Mesenteric fat pad (tissue), 1 donor: ENCODE measurements at places on chromosomes 3 and 15.

- DNase-seq, result peak; percentile 92
Observed at GRCh38 chr3:61560517-61561373, 626 bp upstream of the PTPRG start.

GRCh38 chr3:165644331-165644730, 192.9 kb downstream of the BCHE start:
- no peak for DNase-seq

GRCh38 chr3:24533561-24534193, 39.0 kb upstream of the THRB start:
- DNase-seq, result no peak

DNA sequence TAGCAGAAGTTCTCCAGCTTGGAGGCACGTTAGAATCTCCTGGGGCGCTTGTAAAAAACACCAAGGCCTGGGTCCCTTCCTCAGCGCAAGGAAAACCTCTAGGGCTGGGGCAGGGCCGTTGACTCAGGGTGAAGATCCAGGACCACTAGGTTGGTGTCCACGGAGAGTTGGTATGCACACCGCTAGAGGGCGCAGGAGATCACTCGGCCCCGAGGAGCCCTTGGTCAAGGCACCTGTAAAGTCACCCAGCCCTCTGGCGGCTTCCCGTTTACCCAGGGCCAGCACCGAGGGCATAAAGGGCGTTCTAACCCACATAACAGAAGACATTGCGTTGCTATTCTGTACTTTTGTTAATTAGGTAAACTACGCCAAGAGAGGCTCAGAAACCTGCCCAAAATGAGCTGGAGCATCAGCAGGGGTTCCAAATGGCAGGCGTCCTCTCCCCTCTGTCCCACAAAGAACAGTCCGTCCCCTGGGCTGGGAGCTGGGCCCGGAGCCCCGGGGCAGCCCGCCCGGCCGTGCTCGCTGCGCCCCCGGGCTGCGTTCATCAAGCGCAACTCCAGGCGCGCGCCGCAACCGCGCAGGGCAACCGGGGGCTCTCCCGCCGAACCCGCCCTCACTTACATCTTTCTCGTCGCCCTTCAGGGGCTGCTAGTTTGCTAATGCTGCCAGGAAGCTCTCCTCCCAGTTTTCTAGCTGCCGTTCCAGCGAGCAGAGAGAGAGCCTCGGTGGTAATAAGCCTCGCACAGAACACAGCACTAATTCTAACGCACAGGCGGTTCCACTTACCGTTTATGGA, 332.1 kb downstream of the ARRDC4 start:
- no peak for DNase-seq

DNA sequence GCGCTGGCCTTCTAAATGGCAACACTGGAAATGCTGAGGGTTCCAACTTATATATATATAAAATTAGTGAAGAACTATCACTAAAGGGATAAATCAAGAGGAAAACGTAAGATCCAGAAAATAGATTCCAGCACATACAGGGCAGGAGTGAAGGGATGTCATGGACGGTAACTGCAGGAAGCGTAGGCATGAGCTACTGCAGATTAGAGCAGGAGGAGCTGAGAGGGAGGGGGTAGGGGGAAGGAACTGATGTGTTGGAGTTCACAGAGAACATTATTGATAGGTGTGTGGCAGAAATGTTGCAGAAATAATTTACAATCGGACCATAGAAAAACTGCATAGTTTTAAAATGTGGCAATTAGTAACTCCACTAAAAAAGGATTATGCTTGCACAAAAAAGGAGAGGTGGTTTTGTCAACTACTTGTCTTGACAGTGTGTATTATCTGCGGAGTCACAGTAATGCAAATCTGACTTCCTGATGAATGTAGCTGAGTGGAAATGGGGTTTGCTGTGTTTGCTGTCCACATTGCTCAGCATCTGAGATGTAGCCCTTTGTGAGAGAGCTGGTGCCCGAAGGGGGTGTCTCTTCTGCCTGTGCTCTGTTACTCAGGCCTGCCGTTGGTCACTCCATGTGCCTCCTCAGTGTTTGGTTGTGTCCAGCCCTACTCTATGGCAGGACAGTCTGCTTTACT, 61.2 kb downstream of the PAK2 start:
- DNase-seq, result no peak

DNA sequence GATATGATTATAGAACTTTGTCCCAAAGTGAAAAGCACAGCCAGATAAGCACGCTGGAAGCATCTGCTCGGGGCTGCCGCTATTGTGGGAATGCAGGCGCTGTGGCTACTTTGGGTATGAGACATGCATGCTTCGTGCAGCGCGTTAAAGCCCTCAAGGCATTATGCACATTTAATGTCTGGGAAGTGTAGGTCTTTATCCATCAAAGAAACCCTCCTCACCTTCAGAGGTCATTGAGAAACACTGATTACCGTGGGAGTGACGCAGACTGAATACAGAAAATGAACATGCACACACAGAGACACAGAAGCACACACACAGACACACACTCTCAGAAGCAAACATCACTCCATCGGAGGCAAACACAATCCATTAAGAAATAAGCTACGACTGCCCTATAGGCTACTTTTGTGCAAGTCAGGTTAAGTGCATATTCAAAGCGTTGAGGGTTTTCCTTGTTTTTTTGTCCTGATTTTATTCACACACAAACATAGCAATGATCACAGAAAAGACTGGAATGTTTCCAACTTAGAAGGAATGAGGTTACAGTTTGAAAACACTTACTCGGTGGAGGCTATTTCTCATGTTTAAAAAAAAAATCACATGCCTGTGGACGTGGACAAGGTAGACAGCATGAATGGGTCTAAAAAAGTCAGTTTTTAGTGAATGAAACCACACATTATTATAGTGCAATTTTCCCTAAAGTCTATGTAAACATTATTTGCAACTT, 68.5 kb downstream of the PLCH1 start:
- no peak for DNase-seq

GRCh38 chr3:39088889-39089288, 18.5 kb downstream of the GORASP1 start:
- DNase-seq, result no peak

DNA sequence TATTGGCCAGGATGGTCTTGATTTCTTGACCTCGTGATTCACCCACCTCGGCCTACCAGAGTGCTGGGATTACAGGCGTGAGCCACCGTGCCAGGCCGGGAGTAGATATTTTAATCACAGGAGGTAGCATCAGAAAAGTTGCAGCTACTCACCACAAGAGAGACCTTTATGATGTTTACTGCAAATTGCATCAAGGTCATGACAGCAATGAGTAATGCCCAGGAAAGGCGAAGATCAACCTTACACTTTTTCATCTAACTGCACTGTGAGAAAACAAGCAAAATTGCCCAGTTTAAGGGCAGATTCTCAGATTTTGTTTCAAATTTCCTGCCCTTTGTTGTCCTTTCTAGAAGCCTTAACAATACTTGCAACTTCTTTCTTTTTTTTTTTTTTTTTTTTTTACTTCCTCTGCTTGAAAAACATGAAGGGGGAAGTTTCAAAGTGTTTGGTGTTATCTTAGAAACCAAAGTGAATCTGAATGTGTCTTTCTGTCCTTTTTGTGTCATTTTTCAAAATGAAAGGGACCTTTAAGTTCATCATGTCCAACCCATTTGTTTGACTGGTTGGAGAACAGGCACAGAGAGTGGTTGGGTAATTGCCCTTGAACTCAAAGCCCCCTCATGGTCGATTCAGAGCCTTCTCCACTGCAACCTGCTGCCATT, 25.0 kb downstream of the TGFBR2 start:
- DNase-seq, result no peak

- DNase-seq, result no peak
Observed at GRCh38 chr15:23616536-23616935, 31.1 kb downstream of the MAGEL2 start.

DNA sequence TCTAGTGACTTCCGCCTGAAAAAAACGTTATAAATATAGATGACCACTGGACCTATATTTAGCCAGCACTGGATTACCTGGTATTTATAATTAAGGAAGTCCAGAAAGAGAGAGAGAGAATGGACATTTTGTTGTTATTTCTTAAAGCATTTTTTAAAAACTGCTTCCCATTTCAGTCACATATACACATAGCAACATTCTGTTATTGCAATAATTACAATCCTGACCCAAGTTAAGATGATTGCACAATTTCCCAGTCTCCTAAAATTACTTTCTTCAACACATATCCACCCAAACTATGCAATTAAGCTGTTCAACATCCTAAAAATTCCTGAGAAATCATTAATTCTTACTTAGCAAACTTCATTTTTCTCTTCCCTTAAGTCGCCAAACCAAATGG, 37.7 kb downstream of the PCSK6 start:
- no peak for DNase-seq

GRCh38 chr3:188272481-188273372, 118.8 kb downstream of the LPP start:
- DNase-seq, result no peak

DNA sequence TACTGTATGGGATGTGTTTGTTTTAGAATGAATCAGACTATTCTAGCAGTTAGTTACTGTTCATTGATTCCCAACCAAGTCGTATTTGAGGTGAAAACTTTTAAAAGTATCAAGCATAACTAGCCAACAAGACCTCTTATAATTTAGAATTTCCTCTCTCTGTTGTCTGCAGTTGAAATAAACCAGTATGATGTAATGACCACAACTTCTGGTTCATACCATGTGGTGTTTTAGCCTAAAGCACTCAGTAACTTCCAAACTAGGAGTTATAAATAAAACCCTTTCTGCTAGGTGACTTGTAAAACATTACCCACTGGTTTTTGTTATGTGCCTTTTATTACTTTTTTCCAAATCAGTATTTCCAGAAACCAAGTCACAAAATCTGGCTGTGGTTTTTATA, 19.8 kb upstream of the P2RY12 start:
- DNase-seq, result no peak

DNA sequence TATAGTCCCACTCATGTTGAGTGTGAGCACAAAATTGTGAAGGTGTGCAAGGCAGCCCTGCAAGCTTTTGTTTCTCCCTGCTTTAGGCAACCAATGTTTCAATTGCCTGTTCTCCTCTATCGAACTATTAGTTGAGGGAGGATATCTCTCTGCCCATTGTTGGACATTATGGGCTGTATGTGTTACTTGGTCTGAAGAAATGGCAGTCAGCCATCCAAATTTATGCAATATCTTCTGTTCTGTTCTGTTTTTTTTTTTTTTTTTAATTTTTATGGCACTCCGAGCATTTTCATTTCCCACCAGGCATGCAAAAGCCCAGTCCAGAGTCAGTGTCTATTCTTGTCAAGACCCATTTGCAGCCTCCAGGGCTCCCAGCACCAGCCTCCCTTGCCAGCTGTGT, 44.0 kb downstream of the ANAPC13 start:
- DNase-seq, result no peak

- DNase-seq, result no peak
Observed at GRCh38 chr15:62454567-62455172, 289.6 kb upstream of the C2CD4B start.

- DNase-seq, result no peak
Observed at GRCh38 chr15:66673410-66674322, 28.4 kb upstream of the SMAD6 start.

DNA sequence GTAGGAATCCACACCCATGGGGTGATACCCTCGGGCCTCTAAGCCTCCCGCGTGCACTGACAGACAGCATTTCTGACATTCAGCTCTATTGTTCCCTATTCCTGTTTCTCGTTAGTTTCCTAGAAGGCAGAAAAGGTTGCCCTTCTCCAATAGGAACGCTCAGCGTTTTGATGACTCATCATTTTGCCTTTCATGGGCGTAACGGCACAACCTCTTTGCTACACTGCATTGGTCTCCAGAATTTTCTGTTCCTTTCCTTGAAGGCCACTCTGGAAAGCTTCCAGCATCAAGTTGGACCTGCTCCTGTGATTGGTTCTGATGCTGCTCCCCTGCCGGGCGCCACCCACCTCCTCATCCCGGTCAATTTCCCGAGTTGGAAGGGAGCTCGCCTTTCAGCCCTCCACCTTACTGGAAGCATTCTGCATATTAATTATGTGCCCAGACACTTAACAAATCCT, 13.0 kb upstream of the TNK2 start:
- peak; percentile 47 for DNase-seq

DNA sequence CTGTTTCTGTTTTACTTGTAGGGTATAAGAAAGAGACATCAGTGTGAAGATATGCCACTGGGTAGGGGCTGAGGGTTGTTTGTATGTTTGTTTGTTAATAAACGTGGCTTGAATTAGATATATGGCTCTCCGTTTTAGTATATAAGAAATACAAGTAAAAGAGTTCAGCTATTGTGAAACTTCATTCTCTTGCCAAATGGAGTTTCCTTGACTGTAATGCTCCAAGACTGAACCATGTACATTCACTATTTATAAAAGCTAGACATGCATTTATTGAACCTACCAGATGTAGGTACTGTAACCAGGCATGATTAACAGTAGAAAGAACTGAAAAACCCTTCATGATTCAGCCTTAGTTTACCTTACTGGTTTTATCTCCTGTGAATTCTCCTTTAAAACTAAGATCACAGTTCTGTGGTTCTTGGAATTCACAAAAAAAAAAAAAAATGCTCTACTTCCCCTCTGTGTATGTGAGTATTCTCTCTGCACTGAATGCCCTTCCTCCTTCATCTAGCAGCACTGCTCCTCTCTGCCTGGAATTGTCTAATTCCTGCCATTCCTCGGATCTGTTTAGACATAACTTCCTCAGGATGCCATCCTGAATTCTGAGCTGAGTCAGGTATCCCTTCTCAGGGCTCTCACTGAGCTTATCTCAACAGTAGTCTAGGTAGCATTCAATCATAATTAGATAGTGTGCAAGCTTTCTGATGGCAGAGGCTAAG, 504.4 kb downstream of the FHIT start:
- DNase-seq, result no peak

GRCh38 chr3:72100080-72100511, 315.1 kb upstream of the PROK2 start:
- no peak for DNase-seq

DNA sequence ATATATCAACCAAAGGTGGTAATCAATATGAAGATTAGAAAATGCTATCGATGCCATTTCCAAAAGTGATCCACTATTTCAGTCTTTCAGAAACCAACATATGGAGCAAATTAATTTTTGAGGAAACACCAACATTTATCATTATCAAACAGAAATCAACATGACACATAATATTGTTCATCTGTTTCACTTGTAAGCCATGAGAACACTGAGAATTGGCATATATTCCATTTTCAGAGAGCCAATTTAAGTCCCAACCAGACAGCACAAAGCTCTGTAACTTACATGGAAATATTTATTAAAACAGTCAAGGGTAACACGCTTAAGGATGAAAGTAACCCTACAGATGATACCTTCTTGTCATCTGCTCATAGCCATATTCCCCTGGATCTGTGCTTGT, 37.6 kb upstream of the STRIT1 start:
- no peak for DNase-seq

GRCh38 chr3:151345859-151346258, 16.5 kb upstream of the P2RY13 start:
- DNase-seq, result no peak

DNA sequence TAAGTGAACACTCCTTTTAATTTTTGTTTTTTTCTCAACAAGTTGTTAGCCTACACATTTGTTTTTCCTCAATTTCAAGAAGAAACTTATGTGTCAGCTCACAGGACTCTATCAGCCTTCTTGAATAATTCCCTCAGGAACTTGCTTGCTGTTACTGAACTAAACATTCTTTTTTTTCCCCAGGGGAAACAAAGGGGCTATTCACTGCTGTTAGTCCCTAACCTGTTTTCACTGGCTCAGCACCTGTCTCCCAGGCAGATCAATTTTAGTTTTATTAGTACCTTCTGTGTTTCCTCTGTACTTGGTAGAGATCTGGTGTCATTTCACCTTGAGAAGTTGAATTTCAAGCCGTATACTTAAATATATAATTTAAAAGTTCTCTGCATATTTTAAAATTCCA, 644.6 kb downstream of the CADM2 start:
- no peak for DNase-seq
